ENCODE measurements at places on chromosomes 13 and 19.

DNA sequence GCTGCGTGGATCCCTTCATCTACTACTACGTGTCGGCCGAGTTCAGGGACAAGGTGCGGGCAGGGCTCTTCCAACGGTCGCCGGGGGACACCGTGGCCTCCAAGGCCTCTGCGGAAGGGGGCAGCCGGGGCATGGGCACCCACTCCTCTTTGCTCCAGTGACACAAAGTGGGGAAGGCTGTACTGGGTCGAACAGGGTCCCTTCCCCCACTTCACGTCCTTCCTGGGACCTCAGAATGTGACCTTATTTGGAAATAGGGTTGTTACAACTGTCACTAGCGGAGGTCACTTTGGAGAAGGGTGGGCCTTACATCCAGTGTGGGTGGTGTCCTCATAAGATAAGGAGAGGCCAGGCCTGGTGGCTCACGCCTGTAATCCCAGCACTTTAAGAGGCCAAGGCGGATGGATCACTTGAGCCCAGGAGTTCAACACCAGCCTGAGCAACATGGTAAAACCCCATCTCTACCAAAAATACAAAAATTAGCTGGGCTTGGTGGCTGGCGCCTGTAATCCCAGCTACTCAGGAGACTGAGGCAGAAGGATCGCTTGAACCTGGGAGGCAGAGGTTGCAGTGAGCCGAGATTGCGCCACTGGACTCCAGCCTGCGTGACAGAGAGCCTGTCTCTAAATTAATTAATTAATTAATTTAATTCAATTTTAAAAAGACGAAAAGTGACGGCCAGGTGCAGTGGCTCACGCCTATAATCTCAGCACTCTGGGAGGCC lies 1.8 kb downstream of the F2RL3 start:
- no peak for DNase-seq

DNA sequence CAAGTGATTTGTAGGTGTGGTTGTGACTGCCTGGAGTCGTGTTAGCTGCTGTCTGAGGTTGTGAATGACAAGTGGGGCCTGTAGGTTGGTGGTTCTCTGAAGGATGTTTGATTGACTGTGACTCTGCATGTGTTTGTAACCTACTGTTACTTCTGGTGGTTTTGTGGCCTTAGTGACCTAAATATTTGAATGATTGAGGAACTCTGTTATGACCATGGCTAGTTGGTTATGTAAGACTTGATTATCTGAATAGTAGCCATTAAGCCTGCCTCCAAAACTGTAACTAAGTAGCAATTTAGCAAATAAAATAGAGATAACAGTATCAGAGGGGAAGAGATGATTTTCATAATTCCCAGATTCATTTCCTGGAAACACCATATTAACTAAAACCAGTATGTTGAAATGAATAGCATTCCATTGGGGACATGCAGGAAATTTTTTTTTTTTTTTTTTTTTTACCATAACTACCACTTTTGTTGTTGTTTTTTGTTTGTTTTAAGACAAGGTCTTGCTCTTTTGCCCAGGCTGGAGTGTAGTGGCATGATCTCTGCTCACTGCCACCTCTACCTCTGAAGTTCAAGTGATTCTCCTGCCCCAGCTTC lies 865 bp downstream of the ZNF382 start:
- DNase-seq, result no peak

GRCh38 chr13:43981091-43981490 lies 101.4 kb downstream of the LACC1 start:
- no peak for DNase-seq

GRCh38 chr19:16303755-16304154 lies 20.9 kb upstream of the KLF2 start:
- DNase-seq, result no peak

- peak; percentile 2 for DNase-seq
These were observed 36.6 kb upstream of the OXGR1 start for GRCh38 chr13:97030705-97031452.

GRCh38 chr13:45292176-45292575 lies 48.8 kb downstream of the TPT1 start:
- DNase-seq, result no peak

GRCh38 chr13:110942248-110942981 lies 27.5 kb upstream of the ANKRD10 start:
- DNase-seq, result no peak

GRCh38 chr19:44957526-44957925 lies 2.3 kb downstream of the CLPTM1 start:
- no peak for DNase-seq

GRCh38 chr19:49442354-49442753 lies 1.0 kb upstream of the SLC17A7 start:
- no peak for DNase-seq

DNA sequence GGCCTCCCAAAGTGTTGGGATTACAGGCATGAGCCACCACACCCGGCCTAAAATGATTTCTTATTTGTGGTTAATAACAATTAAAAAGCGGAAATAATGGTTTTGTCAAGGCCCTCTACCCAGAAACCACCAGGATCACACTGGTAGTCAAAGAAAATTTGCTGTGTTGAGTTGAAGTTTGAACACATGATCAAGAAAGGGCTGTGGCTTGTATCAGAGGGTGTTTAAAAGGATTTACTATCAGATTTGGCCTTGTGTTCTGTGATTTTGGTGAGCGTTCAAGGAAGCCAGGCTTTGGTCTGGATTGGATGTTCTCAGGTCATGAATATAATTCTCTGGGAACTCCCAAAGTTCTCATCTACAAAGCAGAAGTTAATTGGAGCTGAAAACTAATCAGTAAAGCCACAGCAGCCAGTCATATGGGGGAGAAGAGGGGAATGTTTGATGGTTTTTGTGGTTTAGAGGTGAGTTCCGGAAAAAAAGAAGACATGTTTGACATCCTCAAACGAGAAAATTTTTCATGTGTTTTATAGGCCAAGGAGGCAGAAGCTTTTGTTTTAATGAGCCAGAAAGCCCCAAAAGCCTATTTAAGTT lies 10.6 kb upstream of the ZNF556 start:
- no peak for DNase-seq

- DNase-seq, result no peak
These were observed 35.1 kb downstream of the TBC1D4 start for GRCh38 chr13:75446874-75447273.

DNA sequence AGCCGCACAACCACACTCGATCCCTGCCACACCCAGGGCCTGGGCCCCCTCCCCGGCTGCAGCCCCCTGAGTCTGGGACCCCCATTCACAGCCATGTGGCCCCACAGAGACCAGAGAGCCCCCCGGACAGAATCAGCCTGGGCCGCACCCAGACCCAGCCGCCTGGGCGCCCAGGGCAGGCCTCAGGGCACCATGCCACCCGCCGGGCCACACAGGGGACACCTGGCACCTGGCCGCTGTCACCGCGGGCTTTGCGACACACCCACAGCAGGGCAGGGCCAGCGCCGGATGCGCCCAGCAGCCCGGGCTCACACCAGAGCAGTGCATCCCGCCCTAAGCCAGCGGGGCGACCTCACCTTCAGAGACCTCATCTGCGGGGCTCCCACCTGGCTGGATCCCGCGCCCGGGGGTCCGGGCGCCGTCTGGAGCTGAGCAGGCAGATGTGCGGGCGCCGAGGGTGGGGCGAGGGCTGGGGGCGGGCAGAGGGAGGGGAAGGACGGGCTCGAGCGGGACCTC lies 443 bp downstream of the TBXA2R start:
- no peak for DNase-seq

DNA sequence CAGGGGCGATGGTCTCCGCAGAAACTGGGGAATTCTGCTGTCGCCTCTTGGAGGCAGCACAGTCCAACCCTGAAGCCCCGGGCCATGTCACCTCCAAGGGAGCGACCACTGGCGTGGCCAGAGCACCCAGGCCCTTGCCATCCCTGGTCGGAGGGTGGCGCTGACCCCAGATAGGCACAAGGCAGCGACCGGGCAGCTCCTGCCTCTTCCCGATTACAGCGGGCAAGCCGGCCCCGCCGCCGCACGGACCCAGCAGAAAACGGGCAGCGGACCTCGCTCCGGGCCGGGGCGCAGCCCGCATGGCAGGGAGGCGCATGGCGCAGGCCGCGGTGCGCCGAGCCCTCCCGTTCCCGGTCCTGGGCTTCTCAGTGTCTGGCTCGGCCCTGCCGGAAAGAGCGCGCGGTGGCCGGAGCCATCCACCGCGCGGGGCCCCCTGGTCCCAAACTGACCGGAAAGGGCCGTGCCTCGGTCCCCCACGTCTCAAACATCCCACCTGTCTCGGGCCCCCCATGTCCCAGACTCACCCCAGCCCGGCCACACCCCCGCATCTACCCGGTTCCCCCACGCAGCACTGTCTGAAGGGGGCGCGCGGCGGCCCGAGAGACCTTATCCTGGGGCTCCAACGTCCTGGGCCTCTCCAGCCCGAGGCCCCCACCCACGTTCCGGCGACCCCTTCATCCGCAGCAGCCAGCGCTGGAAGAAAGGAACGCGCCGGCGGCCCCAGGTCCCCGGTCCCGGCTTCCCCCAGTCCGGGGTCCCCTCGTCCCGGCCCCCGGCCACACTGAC lies 727 bp downstream of the CERS1 start:
- DNase-seq, result no peak

DNA sequence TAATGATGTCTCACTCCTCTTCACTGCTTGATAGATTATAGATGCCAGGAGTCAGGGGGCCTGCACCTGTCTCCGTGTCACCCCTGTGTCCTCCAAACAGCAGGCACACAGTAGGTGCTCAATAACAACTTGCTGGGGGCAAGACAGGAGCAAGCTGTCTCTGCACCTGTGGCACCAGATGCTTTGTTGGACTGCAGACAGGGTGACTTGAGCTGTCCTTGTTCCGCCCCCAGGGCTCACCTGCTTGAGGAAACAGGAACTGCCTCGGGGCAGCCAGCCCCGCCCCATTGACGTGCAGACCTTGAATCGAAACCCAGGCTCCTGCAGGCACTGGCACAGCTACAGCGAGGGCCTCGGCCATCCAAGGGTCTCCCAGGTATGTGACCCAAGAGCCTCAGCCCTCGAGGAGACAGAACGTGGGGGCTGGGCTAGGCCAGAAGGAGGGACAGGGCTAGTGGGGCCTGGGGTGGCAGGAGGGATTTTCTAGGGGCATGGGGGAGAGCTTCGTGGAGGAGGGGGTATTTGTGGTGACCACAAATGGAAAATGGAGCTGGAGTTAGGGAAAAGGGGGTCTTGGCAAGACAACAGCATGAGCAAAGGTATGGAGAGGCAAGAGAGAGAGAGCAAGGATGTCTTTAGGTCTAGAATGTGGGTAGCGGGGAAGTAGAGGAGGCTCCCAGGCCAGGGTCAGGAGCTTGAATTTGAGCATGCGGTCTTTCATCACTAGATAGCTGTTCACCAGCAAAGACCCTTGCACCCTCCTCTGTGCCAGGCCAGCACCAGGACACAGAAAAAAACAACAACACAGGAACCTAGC lies at the start of gene HSH2D:
TSS of gene HSH2D (plus strand) at position 287 of the 817 bp plus-strand sequence. CDS start 5,066 bp downstream, outside the sequence.
- no peak for DNase-seq

DNA sequence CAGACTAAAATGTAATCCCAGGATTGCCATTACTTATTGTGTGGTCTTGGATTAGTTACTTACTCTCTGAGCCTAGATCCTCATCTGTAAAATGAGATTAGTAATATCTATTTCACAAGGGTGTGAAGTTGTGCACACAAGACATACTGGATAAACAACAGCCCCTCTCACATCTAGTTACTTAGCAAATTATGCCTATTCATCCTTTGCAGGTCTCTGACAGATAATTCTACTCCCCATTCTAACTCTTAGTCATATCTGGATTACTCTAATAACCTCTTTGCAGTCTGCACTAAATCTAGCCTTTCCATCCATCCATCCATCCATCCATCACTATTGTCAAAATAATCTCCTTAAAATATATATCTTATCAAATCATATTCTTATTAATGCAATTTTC lies 12.4 kb downstream of the MTRF1 start:
- DNase-seq, result no peak

DNA sequence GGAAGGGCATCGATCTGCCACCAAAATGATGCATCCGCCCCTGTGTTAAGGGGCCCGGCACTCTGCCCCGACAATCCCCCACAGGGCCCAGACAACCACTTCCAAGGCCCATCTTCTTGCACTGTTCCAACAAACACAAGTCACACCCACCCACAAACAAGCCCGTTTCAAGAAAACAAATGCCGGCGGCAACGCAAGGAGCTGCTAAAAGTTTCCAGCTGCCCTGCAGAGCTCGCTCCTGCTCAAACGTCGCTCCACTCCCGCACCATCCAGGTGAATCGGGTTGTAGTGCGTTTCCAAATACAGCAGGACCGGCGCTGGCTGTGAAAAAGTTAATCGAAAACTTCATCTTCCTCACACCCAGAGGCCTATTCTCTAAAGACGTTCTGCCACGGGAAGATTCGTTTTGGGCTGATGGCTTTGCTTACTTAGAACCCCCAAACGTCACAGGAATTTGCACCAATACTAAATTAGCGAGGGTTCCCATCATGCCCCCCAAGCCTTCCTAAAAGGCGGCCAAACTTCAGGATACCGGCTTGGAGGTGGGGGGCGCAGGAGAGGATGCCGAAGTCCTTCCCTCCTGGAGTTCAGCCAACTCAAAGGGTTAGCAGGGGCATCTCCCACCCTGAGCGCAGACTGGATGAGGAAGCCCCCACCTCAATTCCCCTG lies 107.4 kb upstream of the DOCK9 start:
- DNase-seq, result no peak

GRCh38 chr13:79966059-79966458 lies 374.9 kb downstream of the SPRY2 start:
- no peak for DNase-seq

- no peak for DNase-seq
These were observed 370.6 kb downstream of the DIAPH3 start for GRCh38 chr13:59793107-59793506.

- no peak for DNase-seq
These were observed 13.7 kb upstream of the CREB3L3 start for GRCh38 chr19:4139614-4140236.

DNA sequence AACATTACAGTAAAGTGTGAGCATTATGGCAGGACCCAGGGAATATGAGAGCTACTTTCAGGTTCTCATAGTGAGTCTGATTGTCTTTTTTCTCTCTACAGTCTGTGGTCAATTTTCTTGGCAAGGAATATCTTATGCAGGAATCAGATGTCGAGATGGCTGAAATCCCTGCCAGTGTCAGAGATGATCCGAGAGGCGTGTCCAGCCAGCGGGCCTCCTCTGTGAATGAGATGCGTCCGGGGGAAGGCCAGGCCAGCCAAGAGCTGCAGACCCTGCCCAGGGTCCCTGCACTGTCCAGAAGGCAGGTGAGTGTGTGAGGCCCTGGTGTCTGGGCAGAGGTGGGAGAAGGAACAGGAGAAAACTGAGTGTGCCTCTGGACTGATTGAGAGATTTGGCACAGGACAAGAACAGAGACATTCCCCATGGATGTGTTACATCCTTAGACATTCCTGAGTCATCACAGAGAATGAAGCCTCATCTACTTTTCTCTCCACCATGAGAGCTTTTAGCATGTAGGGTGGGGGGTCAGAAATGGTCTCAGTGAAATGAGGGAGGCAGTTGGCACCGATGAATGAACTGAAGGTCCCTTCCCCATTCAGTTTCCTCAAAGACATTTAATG lies 27.3 kb upstream of the EDDM13 start:
- DNase-seq, result no peak

DNA sequence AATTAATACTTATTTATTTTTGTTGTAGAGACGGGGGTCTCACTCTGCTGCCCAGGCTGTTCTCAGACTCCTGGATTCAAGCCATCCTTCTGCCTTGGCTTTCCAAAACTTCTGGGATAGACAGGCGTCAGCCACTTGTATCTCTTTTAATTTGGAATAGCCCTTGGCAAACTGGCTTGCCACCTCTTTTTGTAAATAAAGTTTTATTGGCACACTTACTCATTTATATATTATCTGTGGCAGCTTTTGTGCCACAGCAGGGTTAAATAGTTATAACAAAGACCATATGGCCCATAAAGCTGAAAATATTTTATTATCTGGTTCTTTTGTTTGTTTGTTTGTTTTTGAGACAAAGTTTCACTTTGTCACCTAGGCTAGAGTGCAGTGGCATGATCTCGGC lies 30.5 kb downstream of the BBC3 start:
- DNase-seq, result no peak
